HEK293T (cell line): ENCODE measurements at places on chromosomes 7 and 10.

- no peak for DNase-seq
Measured at GRCh38 chr10:119653916-119654315, 2.7 kb downstream of the BAG3 start.

DNA sequence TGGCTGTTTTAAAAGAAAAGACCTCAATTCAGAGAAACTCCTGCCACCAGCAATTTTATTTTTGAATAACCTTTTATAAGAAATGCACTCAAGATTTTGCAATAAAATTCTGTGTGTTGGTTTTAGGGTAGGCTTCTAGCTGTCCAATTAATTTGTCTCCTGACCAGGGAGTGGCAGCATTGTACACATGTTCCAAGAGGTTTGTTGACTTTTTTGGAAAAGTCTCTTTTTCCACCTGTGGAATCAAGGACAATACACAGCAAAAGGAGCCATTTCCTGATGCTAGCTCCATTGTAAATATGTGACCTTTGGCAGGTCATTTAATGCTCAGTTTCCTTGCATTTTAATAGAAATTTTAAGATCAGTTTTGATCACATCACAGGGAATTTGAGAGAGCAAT, 1.8 kb downstream of the GIMAP5 start:
- DNase-seq: no peak

GRCh38 chr7:10082896-10083295, 890.8 kb upstream of the PHF14 start:
- DNase-seq: no peak

- DNase-seq: no peak
Measured at GRCh38 chr7:140661124-140661523, 11.6 kb upstream of the ADCK2 start.

- DNase-seq: no peak
Measured at GRCh38 chr7:87874066-87874465, 2.1 kb downstream of the SLC25A40 start.

GRCh38 chr10:110225441-110225755, 18.0 kb downstream of the MXI1 start:
- no peak for DNase-seq

GRCh38 chr7:46448478-46448877, 527.4 kb upstream of the IGFBP3 start:
- no peak for DNase-seq

DNA sequence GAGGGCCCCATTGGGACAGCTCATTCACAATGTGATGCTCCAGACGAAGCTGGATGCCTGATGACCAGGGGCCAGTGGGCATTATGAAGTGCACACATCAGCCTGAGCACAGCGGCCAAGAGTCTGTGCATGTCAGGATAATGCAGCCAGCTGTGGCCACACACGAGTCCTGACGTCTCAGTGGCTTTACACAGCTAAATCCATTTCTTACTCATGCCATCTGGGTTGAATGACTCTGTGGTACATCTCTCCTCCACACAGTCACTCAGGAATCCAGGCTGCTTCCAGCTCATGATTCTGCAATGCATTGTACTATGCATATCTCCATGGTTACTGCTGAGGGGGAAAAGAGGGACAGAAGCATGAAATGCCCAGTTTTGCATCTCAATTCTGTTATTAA, 123.6 kb downstream of the PRLHR start:
- DNase-seq: no peak

GRCh38 chr7:155884225-155885166, 72.2 kb upstream of the SHH start:
- DNase-seq: no peak

GRCh38 chr10:121405549-121405948, 192.7 kb downstream of the FGFR2 start:
- no peak for DNase-seq

DNA sequence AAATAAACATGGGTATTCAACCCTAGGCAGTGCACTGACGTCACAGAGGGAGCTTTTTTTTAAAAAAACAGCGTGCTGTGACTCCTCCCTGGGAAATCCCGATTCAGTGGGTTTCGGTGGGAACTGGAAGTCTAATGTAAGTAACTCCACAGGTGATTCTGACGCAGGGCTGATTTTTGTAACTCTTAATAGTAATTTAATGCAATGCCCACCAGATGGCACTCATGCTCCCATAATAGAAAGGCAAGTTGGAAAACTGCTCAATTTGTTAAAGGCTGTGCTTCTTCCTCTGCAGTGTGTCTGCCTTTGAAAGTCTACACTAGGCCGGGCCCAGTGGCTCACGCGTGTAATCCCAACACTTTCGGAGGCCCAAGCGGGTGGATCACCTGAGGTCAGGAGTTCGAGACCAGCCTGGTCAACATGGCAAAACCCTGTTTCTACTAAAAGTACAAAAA, 10.9 kb upstream of the RSU1 start:
- DNase-seq: peak; percentile 42

DNA sequence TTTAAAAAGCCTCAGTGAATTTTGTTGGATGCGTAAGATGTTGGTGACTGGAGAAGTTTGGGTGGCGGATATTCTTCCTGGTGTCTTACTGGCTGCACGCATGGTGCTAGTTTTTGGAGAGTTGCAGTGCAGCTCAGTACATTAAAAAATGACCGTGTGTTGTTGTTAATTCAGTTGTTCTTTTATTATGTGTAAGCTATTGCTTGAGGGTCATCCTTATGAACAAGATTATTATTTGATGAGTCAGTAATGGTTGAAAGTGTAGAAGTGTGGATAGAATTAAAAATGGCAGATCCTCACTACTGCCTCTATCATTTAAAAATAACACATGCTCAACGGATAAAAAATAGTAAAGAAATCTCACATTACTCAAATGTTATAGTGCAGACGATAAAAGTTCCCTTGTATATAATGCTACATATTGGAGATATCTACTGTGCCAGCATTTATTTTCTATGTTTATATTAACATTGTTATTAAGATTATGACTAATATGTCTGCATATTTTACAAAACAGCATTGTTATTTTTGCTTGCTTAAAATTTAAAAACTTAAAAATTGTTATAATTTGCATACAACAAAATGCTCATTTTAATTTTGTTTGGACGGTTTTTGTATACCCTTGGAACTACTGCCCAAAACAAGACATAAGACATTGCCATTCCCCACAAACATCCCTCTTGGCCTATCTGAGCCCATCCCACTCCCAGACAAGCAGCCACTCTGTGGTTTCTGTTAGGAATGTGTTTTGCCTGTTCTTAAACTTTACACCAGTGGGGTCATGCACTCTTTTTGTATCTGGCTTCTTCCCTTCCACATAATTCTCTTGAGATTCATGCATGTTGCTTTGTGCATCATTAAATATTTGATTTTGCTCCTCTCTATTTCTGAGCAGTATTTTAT, 142.0 kb downstream of the DOCK1 start:
- DNase-seq: no peak

GRCh38 chr10:61890430-61890829, 11.1 kb upstream of the ARID5B start:
- DNase-seq: no peak

DNA sequence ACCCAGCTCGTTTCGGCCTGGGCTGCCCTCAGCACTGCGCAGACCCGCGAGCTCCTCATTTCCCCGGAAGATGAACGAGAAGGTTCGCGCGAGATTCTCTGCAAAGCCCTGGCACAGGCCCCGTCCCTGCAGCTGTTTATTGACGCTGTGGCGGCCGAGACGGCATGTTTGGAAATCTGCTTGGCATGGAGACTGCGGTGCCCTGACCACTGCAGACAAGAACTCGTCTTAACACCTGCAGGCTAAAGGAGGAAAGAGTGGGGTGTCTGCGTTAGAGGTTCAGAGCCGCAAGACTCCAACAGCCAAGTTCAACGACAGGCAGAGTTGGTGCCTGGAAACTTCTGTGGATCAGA, 125.6 kb downstream of the DNAJB6 start:
- no peak for DNase-seq

- no peak for DNase-seq
Measured at GRCh38 chr10:55163388-55163979, 362.5 kb upstream of the PCDH15 start.

GRCh38 chr10:70132098-70133029, at the start of gene AIFM2:
AIFM2 (minus strand) TSS chr10:70132825; CDS start chr10:70124084, 8,741 bp downstream.
- DNase-seq: peak; percentile 58

- no peak for DNase-seq
Measured at GRCh38 chr10:70346155-70346554, 36.3 kb downstream of the LRRC20 start.

GRCh38 chr10:98433881-98434732, 12.6 kb downstream of the HPS1 start:
- no peak for DNase-seq

DNA sequence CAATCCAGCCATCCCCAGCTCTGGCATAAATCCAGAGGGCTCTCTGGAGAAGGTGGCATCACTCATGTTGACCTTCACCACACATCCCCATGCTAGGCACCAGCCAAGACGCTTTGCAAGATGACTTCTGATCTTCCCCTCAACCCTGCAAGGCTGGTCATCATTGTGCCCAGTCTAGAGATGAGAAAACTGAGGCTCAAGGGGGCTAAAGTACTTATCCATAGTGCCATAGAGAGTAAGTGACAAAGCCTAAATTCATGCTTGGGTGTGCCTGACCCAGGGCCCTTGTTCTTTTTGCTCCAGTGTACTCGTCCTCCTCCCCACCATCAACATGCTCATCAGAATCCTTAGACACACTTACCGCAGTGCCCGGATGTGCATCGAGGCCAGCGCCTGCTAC, 1.7 kb upstream of the C10orf105 start:
- no peak for DNase-seq

- DNase-seq: no peak
Measured at GRCh38 chr10:78571286-78571685, 497.5 kb upstream of the ZMIZ1 start.

DNA sequence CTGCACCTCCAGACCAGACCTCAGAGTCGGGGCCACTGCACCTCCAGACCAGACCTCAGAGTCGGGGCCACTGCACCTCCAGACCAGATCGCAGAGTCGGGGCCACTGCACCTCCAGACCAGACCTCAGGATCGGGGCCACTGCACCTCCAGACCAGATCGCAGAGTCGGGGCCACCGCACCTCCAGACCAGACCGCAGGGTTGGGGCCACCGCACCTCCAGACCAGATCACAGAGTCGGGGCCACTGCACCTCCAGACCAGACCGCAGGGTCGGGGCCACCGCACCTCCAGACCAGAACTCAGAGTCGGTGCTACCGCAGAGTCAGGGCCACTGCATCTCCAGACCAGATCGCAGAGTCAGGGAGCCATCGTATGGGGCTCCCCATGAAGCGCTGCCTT, 105.9 kb downstream of the ACTR3B start:
- DNase-seq: no peak

- DNase-seq: no peak
Measured at GRCh38 chr7:81604808-81605174, 165.1 kb downstream of the HGF start.

DNA sequence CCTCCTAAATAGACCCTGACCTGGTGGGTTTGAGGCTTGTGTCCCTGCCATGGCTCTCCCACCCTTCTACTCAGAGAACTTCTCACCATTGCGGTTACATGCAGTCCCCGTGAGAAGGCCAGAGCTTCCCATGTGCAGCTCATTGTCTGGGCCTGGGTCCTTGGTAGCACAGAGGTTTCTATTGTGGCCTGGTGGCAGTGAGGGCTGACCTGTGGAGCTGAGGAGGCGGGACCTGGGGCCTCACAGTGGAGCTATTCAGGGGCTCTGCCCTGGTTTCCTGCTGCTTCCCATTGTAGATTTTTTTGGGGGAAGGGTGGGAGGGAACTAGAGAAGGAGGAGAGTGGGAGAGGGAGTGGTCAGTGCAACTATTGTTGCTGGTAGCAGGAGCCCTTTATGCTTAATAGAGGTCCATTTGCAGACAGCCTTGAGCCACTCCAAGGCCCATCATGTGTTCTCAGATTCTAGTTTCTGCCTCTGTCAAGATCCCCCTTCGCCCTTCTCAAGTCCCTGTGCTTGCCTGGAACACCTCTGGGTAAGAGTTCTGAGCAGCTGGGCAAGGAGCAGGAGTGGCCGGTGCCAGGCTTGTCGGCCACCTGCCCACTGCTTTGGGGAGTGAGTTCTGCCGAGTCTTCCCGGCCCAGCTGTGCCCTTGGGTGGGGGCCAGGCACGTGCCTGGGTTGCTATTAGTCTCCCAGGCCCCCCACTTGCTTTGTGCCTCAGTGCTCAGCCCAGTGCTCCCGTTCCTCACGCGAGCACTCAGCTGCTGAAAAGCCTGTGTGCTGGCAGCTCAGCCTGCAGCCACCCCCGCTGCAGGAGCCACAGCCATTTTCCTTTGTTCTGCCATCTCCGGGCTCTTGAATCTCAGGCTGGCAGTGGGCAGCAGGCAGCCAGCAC, 10.7 kb downstream of the TSPAN14 start:
- no peak for DNase-seq

DNA sequence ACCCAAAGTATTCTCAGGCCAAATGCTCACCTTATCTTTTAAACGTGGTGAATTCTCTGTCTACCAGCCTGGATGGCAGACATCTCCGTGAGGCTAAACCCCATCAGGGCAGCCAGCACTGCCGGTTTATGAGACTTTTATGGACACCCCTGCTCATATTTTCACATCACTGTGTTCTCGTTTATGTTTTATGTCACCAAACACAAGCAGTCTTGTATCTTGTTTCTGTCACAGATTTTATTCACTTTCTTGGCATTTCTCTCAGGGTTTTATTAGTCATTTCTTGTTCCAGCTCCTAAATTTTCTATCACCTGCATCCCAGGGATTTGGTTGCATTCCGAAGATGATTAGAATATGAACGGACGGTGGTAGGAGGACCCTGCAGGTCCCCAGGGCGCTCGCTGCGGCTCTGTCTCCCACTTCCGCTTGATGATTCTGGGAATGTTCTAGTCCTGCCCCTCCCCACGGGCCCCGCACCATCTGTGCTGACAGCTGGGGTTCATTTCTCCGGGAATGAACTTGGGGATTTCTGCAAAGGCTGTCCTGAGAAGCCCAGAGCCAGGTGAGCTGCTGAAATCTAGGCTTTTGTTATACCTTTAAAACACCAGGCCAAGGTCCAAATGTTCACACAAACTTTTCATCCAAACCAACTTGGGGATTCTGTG, 217.6 kb downstream of the GFRA1 start:
- DNase-seq: no peak

GRCh38 chr7:150385302-150385723, 6.2 kb downstream of the ZNF775 start:
- DNase-seq: no peak

- no peak for DNase-seq
Measured at GRCh38 chr10:5975641-5976473, 1.5 kb downstream of the IL15RA start.

- DNase-seq: no peak
Measured at GRCh38 chr7:134084488-134085144, 42.5 kb upstream of the LRGUK start.

DNA sequence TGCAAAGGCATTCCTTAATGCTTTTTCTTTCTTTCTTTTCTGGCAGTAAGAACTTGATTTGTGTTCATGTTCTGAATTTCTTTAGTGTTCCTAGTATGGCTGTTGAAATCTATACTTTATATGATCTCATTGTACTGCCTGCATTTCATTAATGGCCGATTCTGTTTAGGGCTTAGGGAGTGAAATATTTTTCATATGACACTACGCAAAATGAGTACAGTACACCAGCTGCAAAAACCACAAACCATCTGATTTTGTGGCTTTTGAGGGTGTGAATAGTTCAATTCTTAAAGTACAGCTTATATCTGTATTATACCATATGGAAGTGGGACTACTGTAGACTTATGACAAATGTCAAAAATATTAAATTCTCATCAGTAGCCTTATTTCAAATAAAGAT, 69.1 kb upstream of the FOXP2 start:
- no peak for DNase-seq

- no peak for DNase-seq
Measured at GRCh38 chr10:86979977-86980448, 11.7 kb downstream of the ADIRF start.
